HS-27A (cell line): ENCODE measurements at places on chromosomes 5 and 9.

DNA sequence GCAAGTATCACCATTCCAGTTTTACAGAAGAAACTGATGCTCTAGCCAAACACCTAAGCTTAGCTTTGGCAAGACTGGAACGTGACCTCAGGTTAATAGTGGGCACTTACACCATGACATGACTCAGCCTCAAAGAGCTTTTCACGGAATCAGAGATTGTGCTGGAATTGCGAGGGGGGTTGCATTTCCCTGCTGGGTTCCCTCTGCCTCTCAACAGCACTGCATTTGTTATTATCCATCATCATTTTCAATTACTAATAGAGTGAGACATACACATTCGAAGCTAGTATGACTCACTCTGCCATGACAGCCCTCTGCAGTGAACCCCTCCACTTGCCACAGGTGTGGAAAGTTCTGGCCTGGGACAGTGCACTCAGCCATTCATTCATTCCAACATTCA lies 8.0 kb downstream of the SPOCK1 start:
- no peak for DNase-seq

DNA sequence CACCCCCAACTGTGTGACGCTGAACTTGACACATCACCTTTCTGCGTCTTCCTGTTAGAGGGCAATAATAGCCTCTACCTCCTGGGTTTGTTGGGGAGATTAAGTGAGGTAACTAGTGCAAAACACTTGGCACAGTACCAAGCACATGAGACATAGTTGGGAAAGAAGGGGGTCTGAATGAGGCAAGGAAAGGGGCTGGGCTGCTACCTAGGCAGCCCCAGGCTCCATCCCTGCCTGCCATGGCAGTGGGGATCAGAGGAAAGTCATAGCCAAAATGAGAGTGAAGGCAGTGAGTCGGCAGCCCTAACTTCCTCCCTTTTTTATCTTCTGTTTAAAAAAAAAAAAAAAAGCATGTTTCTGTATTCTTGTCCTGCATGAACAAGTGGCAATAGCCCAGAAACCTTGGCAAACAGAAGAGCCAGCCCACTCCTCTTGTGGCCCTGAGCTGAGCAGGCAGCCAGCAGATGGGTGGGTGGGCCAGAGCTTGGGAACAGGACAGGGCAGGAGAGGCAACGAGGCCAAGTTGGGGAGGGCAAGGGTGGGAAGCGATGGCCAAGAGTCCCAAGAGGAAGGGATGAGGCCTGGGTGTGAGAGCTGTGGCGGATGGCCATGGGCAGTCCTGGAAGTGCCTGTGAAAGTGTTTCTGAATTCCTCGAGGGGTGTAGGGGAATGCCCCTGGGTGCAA lies 11.4 kb downstream of the CAMK2A start:
- no peak for DNase-seq

DNA sequence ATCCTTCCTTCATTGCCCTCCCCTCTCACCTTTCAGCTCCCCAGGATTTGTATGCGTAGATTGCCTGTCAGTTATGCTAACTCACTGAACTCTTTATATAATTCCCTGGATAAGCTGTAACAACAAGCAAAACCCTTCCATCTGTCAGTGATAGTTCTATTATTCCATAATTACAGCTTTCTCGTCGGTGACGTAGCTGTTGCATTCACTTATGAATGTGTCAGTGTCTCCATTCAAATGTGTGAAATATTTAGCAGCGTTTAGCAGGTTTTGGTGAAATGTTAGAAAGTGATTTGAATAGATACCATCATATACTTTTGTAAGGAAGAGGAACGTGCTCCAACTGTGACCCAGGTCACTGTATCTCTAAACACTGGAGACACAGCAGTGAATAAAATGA lies 45.2 kb downstream of the PIP5K1B start:
- DNase-seq = no peak

- no peak for DNase-seq
These were observed at the start of gene TGFBI for GRCh38 chr5:136028782-136029742. Gene TGFBI, plus strand, starts transcription at chr5:136028988. Its CDS starts 68 bp downstream, at chr5:136029056.

DNA sequence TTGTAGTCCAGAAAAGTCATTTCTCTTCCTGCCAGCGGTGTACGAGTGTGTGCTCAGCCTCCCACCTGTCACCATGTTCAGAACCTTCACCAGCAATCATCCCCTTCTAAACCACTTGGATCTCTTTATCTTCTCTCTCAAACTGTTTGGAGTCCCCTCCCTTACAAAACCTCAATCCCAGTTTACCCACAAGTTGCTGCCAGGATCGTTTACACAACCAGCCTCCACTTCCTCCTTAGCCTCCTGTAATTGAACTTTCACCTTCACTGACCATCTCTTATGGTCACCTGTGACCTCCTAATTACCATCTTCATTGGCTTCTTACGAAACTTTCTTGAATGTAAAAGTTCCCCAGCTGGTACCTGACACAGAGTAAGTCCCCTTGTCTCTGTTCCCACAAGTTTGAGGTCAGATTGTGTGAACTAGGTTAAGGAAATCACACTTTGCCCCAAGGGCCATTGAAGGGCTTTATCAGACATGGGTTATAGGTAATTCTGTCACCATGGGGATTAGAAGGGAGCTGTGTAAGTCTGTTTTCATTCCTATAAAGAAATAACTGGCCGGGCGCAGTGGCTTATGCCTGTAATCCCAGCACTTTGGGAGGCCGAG lies 20.0 kb downstream of the RNF44 start:
- no peak for DNase-seq

DNA sequence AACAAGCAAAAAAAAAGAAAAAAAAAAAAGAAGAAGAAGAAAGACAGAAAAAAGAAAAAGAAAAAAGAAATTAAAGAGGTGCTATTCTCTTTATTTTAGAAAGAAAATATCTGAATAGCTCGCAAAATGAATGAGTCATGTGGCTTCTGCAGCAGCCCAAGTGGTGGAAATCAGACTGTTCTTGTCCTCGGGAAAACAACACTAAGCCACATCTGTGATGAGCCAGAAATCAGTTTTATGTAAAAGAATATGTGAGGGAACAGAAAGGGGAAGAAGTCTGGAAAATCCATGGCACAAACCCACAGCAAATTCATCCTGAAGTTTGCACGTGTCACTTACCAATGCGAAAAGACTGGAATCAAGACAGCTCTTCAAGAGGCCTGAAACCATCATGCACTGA lies 118.7 kb upstream of the GAS1 start:
- no peak for DNase-seq

DNA sequence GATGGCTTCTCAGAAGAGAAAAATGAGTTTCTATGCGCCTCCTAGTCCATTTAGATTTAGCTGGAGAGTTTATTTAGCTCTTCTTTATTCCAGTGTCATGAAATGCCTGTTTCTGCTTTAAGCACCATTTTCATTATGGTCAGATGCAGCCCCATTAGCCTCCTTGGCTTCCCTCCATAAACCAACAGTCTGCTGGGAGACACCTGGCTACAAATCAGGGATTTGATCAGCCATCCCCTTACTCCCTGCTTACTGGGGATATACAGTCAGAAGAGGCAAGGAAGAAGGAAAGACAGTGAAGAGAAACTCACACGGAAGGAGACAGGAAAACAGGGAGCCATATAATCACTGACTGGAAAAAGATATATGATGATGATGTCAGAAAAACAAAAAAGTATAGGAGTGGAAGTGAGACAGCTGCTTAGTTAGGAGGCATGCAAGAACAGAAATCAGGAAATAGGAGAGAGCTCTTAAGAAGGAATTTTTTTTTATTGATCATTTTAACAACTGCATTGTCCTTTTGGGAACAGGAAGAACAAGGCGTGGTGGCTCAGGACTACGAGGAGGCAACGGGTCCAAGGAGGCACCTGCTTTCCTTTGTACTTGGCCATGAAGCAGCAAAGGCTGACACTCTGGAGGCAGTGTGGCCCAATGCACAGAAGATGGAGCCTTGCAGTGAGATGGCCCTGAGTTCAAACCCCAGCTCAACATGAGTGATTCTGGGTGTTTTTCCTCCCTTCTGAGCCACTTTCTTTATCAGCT lies 56.1 kb downstream of the MED27 start:
- DNase-seq = no peak

DNA sequence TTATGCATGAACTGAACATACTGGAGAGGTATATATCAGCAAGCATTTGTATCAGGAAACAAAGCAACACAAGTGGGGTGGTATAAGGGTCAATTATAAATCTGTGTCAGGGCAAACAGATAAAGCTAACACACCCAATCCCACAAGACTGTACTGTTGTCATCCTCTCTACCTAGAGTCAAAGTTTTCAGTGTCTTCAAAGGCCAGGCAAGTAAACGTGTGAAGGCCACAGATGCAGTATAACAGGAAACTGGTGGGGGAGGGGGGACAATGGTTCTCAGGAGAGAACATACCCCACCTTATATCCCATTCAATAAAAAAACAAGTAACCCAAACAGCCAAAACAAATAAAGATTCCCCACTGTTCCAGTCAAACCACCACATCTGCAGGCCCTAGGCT lies 22.1 kb downstream of the ELP1 start:
- no peak for DNase-seq
